ENCODE measurements at places on chromosomes 6 and 20. TPM values are rescaled to one million over a fixed set of nuclear protein-coding genes. Genes with fewer than 3 reads are reported as not detected.

The AKIRIN2 gene
- 32.3 TPM for total RNA-seq

The GCNT2 gene
- 11.7 TPM for total RNA-seq

The CCN6 gene
- not detected for total RNA-seq

The METTL24 gene
- total RNA-seq: 0.43 TPM

The CDC25B gene
- total RNA-seq: 12.2 TPM

The LIME1 gene
- 10.4 TPM for total RNA-seq

The RFX6 gene
- total RNA-seq: 0.25 TPM

The FAM209A gene
- total RNA-seq: 0.44 TPM

The SEMG1 gene
- not detected for total RNA-seq

The SAPCD1 gene
- total RNA-seq: 2.5 TPM

The LPA gene
- total RNA-seq: 0.03 TPM

The ADGRB3 gene
- 7.8 TPM for total RNA-seq

The CCDC170 gene
- 0.87 TPM for total RNA-seq

The GJA10 gene
- not detected for total RNA-seq

The PACSIN1 gene
- 0.67 TPM for total RNA-seq

The HTR1E gene
- not detected for total RNA-seq

The HLA-DRB1 gene
- 26.9 TPM for total RNA-seq

The MUC22 gene
- total RNA-seq: not detected

The LBP gene
- 0.14 TPM for total RNA-seq

The HCRTR2 gene
- not detected for total RNA-seq

The CST4 gene
- total RNA-seq: not detected

The ARMH2 gene
- total RNA-seq: not detected

The CYP39A1 gene
- total RNA-seq: 4.1 TPM

The ITCH gene
- total RNA-seq: 81.0 TPM

The KIAA1755 gene
- 22.4 TPM for total RNA-seq

Measured in mucosa of descending colon (tissue), 3 donors.